HTR-8/SVneo (cell line): ENCODE measurements at places on chromosomes 4 and X.
A peak's percentile ranks its signal among the peaks of the same experiment; 100 is the strongest.

DNA sequence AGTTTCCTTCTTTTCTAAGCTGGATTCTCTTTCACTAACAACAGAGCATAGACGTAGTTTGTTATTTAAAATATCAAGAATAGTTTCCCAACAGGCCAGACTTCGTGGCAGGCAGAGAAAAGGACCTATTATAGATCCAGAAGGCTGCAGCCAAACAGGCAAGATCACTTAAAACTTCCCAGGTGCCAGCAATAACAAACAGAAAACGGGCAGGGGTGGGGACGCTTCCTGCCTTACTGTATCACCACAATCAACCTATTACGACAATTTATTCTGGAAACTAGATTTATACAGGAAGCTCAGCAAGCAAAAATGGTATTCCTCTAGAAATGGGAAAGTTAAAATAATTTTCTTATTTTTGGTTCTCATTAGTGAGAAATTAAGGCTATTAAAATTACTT, 22.1 kb downstream of the RWDD4 start:
- DNase-seq, result no peak

DNA sequence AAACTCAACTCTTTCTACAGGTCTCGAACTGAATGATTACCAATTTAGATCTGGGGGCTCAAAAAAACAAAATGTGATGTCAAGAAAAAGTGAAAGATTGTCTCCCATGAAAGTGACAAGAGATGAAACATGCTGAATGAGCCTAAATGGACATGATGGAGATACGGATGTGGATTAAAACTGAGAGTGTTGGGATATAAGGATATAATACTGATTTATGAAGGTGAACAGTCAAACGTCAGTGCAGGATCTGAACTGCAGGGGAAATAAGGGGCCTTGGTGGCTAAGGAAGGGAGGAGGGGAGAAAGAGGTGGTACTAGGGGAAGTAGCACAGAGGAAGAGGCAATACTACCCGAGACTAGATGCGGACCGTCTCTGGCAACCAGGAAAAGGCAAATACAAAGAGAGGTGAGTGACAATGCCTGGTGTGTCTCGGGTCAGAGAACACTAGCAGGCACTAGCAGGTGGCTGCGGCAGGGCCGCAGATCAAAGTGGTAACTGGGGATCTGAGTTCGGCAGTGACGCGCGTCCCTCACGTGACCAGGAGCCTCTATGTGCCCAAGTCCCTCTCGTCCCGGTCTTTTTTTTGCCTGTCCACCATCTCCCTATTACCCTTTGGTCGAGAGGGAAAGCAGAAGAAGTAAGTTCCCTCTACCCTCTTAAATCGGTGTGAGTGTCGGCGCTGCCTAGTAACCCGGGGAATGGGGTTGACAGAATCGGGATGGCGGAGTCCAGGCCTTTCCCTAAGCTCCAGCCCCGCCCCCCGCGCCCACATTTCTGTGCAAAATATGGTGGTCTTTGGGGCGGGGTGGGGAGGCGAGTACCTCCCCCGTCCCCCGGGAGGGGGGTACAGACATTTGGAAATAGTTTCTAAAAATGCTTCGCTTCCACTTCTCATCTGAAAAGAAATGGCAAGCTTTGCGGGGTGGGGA, at the start of gene TCEAL1:
TSS of gene TCEAL1 (plus strand) at position 590 of the 932 bp plus-strand sequence. CDS start 942 bp downstream, outside the sequence.
- no peak for DNase-seq

GRCh38 chr4:76965866-76966579, 16.5 kb downstream of the SEPTIN11 start:
- no peak for DNase-seq

DNA sequence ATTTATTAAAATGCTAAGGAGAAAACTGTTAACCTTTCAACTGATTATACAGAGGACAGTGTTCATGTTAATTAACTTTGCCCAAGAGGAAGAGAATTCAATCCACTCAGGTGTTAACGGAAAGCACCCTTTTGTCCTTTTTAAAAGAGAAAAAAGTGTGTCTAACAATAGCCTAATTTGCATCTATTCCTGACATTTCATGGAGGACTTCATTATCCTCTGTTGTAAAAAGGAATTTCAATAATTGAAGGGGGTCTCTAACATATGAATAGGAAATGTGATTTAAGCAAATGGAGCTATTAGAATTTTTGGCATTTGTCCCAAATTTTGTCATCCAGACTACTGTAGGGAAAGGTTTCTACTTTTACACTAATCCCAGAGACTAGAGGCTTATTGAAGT, 44.6 kb upstream of the GC start:
- DNase-seq, result no peak

GRCh38 chrX:71222929-71223328, at the start of gene GJB1:
GJB1 (plus strand) TSS chrX:71223224; CDS start chrX:71223708, 484 bp downstream.
- no peak for DNase-seq

- DNase-seq, result no peak
Observed at GRCh38 chr4:168584321-168584771, 87.5 kb downstream of the PALLD start.

GRCh38 chr4:22458098-22458497, 57.8 kb downstream of the ADGRA3 start:
- DNase-seq, result no peak

DNA sequence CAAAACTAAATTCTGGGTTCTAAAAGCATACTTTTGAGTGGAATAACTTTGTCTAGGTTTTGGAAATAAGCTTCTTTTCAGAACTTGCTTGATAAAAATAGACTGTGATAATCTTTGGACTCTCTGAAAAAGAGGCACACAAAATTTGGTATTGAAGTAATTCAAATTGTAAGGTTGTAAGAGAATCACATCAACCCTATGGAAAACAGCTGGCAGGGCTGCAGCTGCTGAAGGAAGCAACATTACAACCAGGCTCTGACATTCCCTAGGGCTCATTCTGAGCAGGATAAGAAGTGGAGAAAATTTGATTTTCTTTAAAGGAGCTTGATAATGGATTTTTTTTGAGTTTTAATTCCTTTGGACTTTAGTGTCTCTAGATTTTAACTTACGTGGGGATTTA, 147.6 kb downstream of the FSTL5 start:
- DNase-seq, result no peak

DNA sequence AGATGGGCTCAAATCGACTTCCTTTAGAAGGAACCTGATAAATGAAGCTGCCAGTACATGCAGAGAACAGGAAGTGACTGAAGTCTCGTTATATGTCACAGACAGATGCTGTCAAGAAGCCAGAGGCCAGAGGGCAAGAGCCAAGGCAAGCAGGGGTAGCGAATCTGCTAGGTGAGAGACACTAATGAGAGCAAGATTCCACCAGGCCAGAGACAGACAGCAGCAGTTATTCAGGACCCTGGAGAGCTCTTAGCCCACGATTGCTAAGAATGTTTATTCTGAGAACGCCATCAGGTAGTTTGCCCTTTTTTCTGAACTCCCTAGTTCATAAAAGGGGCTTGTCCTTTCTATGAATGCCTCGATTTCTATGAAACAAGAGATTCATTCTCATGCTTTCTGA, 73.7 kb downstream of the BEND2 start:
- DNase-seq, result no peak

GRCh38 chr4:89549907-89550306, 242.3 kb upstream of the GPRIN3 start:
- DNase-seq, result no peak

DNA sequence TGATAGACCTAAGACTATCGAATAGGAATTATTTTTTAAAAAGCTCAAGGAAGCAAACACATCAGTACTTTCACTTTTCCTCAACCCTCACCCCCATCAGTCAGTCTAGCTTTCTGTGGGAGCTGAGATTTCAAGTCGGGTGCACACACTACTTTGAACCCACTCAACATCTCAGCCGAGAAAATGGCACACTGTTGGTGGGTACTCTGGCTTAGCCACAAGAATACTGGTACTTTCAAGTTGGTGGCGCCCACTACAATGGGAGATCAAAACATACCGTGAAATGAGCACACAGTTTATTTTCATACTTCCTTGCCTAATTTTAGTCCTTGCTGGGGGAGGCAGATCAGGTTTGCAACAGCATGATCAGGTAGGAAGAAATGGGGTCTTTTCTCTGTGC, 10.2 kb downstream of the CD40LG start:
- DNase-seq, result no peak

DNA sequence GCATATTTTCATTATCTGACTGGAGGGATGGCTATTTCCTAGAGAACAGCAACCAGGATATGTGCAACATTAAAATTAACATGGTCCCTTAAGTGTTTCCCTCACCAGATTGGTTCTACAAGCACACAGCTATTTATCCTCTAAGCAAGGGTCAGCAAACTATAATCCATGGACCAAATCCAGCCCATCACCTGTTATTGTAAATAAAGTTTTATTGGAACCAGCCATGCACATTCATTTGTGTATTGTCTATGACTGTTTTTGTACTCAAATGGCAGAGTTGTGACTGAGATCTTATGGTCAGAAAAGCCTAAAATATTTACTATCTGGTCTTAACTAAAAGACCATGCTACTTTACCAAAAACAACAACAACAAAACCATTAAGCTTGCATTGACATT, 77.9 kb downstream of the AMELX start:
- no peak for DNase-seq

- no peak for DNase-seq
Observed at GRCh38 chr4:54015423-54016030, 48.9 kb downstream of the CHIC2 start.

DNA sequence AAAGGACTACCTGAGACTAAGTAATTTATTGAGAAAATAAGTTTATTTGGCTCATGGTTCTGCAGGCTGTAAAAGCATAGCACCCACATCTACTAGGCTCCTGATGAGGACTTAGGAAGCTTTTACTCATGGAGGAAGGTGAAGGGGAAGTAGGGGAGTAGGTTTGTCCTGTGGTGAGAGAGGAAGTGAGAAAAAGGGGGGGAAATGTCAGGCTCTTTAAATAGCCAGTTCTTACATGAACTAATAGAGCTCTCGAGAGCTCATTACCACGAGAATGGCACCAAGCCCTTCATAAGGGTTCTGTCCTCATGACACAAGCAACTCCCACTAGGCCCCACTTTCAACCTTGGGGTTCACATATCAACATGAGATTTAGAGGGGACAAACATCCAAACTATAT, 125.5 kb upstream of the NRK start:
- DNase-seq, result no peak

DNA sequence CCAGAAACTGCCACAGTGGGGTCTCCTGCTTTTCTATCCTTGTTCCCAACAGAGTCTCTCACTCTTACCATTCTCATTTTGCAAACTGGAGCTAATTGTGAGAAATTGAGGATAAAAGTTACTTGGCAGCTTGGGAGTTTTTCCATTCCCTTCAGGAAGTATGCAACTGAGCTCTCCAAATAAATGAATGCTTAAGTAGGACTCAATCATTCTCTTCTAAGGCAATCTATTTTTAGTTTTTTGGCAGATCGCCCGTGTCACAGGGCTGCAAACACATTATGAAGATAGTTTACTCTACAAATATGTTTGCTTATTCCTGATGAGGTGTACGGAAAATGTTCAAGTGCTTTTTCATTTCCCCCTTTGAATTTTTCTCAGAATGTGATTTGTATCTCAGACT, 5.3 kb downstream of the ASB11 start:
- DNase-seq, result no peak

DNA sequence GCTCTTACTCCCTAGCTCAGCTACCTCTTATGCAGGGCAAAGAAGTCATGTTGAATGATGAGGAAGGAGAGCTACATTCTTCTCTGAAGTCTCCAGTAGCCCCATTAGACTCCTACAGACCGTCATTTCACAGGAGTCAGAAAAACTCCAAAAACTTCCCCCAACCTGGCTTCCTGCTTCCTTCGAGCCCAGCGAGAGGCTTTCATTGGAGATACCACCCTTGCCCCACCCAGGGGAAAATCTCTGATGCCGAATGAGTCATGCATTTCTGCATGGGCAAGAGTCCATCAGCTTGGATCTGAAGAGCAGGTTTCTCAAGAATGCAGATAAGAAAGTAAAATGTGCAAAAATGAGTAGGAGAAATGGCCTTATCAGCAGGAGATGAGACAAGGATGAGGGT, 53.0 kb downstream of the ARSF start:
- DNase-seq, result no peak

DNA sequence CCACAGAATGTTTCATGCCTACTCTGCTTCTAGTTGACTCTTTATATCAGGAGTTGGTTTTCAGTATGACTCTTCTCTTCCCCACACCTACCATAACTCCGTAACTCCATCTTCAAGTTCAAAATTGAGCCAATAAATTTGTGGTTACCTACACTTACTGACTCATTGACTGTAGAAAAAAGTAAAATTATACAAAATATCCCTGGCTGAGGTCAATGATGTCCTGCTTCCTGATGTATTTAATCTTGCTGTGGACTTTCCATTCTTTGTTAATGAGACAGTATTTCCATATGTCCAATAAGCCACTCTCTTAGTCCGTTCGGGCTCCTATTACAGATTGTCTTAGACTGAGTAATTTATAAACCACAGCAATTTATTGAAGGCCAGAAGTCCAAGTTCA, 9.9 kb upstream of the NLGN4X start:
- no peak for DNase-seq

GRCh38 chrX:36847496-36847895, 160.7 kb upstream of the FAM47C start:
- DNase-seq, result no peak

GRCh38 chr4:6204871-6205566, 4.7 kb upstream of the JAKMIP1 start:
- no peak for DNase-seq

DNA sequence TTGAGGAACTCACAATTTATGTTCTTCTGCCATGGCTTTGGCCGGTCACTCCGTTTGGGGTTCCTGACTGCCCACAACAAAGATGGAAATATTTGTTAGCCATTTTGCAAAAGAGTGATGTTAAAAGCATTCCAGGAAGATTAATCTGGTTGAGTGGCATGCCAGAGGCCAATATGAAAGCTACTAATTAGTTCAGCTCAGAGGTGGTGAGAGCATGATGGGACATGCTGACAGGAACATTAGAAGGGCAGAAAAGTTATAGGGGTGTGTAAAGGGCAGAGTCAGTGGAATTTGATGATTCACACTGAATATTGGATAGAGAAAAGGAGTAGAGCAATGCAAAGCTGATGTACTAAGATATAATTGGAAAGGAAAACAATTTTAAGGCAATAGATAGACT, 94.4 kb downstream of the TLL1 start:
- DNase-seq, result no peak

GRCh38 chr4:183989461-183989860, 84.4 kb downstream of the STOX2 start:
- DNase-seq, result no peak

GRCh38 chr4:27684610-27685011, 824.0 kb downstream of the STIM2 start:
- DNase-seq, result peak; percentile 11

DNA sequence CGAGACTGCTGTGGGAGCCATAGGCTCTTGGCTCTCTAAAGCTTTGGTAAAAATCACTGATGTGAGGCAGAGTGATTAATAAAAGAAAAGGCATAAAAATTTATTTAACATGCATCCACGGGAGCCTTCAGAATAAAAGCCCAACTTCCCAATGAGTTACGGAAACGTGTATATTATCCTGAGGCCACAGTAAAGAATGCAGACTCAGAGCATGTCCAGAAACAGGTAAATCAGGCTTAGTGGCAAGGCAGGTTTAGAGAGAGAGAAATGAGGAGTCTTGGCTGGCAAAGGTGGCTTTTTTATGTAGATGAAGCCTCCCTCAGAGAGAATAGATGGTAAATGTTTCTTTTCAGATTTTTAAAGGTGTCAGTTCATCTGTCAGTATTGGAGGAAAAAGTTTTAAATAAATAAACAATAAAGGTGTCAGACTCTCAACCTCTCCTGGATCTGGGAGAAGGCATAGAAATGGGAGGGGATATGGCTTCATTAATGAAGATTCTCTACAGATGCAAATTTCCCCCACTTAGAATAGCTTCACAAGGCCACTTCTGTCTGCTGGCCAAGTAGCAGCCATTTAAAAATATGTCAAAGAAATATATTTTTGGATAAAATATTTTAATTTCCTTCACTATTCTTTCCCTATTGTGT, 24.0 kb downstream of the C4orf51 start:
- DNase-seq, result no peak

GRCh38 chrX:55783723-55784122, 66.2 kb downstream of the RRAGB start:
- DNase-seq, result no peak
